Endodermal cell (in vitro differentiated cells): ENCODE measurements at places on chromosomes 5 and 9. TPM values are rescaled to one million over a fixed set of nuclear protein-coding genes. Genes with fewer than 3 reads are reported as not detected.

DNA sequence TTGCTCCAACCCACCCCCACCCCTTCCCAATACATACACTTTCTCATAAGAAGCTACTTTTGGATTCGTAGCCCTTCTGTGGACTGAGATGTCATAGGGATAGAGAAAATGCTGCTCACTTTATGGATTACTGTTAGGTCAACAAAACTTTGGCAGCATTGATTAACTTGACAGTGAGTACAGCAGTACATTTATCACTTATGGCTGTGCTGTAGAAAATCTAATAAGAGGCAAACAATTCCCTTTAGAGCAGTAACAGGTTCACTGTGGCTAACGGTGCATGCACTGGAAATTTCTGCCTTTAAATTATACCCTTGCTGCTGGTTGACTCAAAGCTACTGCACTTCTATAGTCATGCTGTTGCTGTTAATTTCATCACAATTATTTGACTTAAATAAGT, 59.2 kb downstream of the PPIC start:
- no peak for DNase-seq

- DNase-seq = peak; percentile 91
Observed at GRCh38 chr5:61625681-61626621, 293.9 kb downstream of the ZSWIM6 start.

SPINK4 gene
- 0.70 and 1.3 TPM in 2 replicates for total RNA-seq

DNA sequence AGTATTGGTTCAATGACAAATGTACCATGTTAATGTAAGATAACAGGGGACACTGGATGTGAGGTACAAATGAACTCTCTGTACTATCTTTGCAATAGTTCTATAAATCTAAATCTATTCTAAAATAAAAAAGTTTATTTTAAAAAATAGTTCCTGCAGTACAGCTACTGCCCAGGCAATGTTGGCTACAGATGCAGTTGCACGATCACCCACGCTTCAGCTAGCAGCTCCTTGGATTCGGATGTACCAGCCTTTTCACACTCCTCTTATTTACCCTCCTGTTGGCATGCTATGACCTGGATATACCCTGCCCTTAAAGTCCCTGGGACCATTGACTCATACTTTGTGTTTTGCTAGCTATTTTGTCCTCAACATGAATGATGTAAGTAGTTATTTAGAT, 185.4 kb upstream of the SMARCA2 start:
- no peak for DNase-seq

- no peak for DNase-seq
Observed at GRCh38 chr9:5478206-5478605, 27.9 kb downstream of the CD274 start.

DNA sequence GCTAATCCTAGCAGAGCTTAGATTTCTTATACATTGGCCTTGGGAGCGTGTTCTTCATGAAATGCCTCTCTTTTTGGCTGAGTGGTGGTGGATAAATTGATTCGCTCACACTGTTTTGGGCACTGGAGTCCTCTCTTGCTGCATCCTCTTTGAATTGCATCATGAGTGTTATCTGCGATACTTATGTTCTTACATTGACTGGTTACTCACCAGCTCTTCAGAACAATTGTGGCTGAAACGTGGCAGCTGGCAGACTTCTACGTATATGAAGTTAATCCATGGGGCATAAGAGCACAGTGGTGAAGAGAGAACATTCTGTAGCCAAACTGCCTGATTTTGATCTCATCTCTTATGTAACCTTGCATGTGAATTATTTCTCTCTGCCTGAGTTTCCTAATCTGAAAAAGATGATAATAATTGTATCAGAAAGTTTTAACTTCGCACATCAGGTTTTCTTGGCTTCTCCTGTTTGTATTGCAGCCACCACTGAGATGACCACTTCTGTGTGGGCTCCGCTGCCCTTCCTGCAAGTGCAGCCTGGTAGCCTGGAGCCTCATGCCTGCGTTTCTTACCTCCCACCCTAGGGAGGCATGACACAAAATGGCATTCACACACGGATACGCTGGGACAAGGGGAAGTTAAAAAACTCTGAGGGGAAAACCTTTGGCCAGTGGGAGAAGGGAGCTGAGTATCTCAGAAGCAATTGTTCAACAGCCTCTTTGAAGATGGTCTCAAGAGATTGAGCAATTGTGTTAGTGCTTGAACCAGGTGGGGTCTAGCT, 295.2 kb downstream of the ARHGAP26 start:
- DNase-seq = no peak

KIF12 gene
- 7.0 to 17.4 TPM (median 16.3 TPM) in 3 replicates for total RNA-seq

C9 gene
- not detected in 2 replicates for total RNA-seq

RELL2 gene
- 3.1 to 22.4 TPM (median 3.5 TPM) in 3 replicates for total RNA-seq

GPR151 gene
- total RNA-seq = 4.9 and 5.1 TPM in 2 replicates

DNA sequence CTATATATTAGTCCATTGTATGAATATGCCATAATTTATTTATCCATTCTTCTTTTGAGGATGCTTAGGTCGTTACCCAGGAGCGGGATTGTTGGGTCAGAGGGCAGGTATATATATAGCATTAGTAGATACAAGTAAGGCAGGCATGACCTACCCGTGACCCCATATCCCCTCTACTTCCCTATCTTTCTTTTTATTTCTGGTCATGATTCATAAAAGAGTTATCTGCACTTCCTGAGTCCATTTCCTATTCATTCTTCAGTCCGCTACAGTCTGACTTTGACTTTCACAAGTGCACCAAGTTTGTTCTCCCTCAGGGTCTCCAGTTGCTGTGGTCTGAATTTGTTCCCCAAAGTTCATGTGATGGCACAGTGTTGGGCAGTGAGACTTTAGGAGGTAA, 6.9 kb downstream of the RHOBTB3 start:
- no peak for DNase-seq

DNA sequence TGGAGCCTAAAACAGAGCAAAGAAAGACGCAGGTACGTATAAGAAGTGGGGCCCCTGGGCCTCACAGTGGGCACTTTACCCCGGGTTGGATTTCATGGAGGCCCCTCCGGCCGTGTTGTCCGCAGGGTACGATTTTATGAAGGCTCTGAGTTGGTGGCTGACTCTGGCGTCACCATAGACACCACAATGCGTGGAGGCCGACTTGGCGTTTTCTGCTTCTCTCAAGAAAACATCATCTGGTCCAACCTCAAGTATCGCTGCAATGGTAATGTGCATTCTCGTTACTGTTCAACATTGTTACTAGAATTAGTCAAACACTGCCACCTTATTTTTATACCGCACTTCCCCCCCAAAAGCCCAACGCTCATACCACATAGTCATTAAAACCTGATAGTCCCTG, 47.1 kb downstream of the THBS4 start:
- DNase-seq = no peak

DNA sequence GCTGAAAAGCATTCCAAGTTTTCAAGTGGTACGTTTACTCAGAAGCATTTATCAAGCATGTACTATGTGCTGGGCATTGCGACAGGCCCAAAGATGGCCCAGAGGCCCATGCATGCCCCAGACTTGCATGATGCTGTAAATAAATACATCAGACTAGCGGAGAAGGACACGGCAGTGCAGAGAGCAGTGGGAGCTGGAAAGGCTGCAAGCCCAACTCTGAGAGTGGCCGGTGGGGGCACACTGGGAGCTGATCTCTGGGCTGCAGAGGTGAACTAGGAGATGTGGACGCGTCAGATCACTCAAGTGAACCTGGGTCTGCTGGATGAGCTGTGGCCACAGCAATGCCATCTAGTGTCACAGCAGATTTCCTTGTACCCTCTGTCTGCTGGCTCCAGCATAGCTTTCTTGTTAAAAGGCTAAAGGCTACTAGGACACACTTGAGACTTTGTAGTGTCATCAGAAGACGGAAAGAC, 246.9 kb downstream of the FANCC start:
- DNase-seq = peak; percentile 64

TMC1 gene
- not detected in 3 replicates for total RNA-seq

DNA sequence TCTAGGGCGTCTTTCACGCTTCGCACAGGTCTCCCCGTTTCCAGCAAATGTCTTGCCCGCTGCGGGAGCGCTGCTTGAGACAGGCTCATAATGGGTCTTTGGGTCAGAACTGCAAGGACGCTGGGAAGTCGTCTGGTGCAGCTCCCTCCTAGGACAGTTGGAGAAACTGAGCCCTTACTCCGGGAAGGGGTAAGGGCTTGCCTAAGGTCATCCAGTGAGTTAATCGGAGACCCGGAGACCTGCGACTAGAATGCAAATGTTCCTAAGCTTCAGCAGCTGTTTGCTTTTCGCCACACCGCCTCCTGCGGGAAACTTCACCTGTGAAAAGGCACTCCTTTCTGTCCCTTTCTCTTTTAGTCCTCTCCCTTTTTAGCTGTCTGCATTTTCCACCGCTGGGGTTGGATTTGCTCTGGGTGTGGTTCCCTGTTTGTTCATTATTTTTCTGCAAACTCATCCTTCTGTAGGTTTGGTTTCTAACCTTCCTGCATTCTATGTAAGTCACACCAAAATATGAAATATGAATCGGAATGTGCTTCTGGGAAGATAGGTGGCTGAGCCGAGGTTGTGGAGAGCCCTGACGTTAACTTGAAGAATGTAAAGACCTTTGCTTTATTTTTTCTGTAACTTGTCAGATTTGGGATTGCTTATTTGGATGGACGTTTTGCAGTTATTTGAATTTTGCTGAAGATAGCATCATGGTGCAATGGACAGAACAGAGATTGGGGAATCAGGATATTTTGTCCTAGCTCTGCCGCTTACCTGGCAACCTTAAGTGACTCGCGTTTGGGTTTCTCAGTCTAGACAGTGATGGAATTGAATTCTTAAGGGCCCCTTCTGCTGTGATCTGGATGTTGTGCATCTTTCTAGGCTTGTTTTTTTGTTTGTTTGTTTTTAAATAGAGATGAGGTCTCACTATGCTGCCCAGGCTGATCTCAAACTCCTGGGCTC, 909 bp downstream of the SLC36A1 start:
- peak; percentile 84 for DNase-seq

GRCh38 chr9:97363661-97364299, 48.1 kb upstream of the TDRD7 start:
- peak; percentile 37 for DNase-seq

DNA sequence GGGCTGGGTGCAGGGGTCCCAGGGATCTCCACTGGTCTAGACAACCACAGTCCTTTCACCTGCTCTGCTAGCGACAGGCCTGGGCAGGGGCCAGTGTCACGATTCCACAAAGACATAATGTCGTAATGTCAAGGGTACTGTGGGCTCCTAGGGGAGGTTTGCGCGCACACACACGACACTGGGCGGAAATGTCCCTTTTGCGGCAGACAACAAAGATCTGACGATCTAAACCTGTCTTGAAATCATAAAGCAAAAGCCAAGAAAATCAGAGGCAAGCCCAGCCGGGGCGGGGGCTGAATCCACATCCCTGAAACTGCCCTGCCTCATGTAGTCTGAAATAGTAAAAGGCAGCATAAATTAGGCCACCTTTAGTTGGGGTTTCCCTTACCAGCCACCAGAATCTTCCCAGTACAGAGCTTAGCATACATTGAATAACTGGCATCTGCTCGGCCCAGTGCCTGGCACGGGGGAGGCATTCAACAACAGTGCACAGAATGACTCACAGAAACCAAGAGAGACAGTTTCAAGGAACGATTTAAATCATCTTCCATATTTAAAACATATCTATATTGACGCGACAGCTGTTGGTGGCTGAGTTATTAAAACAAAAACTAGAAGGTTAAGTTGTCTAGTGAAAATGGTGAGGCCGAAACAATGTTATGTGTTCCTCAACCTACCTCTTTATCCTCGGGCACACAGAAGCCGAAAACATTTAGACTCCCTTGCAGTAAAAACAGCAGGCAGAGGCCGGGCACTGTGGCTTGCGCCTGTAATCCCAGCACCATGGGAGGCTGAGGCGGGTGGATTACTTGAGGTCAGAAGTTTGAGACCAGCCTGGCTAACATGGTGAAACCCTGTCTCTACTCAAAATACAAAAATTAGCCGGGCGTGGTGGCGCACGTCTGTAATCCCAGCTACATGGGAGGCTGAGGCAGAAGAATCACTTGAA, 151.0 kb downstream of the MYO10 start:
- DNase-seq = no peak

GRCh38 chr5:43020399-43020746, 19.7 kb downstream of the ANXA2R start:
- DNase-seq = peak; percentile 77

DNA sequence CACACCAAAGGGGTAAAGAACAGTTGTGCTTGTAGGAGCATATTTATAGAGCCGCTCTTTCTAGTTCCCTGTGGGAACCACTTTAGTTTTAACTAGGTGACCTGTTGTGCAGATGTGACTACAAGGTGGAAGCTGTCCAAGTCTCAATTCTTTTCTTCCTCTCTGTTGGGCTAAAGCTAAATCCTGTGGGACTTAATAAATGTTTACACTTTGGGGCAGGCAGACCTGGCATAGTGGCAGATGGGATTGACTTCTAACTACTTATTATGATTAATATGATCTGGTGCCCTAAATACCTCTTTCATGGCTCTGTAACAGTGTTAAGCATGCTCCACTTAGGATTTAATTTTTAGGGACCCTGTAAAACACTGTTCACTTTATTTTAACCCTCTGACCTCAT, 265.3 kb downstream of the KCTD16 start:
- no peak for DNase-seq

- no peak for DNase-seq
Observed at GRCh38 chr9:74140141-74140540, 357.0 kb upstream of the RORB start.

DNA sequence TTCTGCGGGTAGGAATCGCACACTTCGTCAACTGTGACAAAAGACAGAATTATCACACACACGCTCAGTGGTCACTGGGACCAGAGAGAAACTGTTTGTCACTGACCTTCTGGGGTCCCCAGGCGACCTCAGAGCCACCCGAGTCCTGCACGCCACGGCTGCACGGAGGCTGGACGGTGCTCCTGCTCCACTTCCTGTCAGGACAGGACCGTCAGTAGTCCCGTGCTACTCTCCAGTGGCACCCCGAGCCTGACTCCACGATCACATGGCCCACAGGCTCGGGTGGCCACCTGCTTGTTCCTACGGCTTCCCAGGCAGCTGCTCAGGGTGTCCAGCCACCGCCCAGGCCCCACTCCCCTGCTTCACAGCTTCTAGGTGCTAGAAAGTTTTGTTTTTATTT, 17.9 kb downstream of the MRNIP start:
- no peak for DNase-seq
